ENCODE measurements at places on chromosomes 2 and 18.

DNA sequence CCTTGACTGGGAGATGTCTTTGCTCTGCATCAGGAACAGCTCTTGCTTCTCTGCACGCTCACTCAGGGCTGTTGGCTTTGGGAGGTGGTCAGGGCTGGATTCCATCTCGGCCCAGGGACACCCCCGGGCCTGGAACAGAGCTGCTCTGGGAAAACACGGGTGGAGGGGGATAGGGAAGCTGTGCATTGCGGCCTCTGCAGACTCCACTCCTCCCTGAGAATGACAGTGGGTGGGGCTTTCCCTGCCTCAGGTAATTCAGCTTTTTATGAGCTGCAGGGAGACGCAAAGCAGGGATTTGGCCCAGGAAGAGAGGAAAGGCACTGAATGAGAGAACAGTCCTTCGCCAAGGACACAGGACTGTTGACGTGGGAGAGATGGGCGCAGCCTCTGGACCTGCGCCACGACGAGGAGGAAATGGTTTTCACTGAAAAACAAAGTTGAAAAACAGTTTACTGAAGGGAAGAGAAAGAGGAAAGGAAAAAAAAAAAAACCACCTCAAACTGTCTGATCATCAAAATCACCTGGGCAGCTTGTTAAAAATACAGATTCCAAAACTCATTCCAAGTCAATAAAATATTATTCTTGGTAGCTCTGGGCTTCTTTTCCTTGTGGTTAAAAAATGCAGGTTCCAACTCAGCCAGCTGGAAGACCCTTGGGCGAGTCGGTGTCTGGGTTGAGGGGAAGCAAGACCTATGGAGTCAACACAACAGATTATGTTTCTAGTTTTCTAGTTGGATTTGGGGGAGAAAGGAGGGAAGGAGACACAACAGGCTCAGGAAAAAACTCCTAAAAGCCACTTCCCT is 194.0 kb downstream of the ZFP36L2 start:
- no peak for DNase-seq

DNA sequence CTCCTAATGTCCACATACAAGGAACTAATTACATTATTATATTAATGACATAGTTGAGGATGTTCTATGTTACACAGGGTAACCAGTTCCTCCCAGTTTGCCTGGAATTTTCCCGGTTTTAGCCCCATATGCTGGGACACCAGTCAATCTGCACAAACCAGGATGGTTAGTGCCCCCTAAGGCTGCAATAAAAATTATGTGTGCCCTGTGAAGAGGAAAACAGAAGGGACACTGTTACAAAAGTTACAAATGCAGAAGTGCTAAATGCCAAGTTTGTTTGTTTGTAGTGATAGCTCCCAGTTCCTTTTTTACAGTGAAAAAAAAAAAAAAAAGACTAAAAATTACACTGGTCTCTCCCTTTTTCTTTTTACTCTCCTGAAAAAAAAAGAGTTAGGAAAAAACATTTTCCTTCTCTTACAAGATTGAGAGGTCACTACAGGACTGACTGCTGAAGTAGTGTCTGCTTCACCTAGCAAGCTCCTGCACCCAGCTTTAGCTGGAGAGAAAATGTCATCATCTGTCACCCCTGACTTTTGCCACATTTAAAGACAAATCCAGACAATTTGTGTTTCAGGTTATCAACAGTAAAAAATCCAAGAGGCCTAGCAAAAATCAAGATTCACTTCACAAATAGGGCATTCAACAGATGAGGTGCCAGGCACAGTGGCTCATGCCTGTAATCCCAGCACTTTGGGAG is 3.2 kb downstream of the ANKRD44 start:
- DNase-seq, result peak; percentile 42

DNA sequence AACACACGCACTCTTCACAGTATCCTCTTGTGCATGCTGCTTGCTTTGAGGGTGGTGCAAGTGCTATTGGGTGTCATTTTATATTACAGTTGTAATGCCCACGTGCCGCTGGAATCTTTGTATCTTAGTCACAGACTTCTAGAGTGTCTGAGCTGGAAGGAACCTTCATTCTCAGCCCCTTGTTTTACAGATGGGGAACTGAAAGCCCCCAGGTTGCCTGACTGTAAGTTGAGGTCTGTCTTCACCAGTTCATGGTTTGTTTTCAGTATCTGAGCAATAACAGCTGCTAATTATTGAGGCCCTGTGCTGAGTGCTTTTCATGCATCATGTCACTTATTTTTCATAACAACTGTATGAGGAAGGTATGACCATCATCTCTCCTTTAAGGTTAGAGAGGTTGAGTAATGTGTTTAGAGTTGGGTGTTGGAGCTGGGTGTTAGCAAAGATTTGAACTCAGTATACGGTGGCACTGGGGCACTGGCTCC is 77.0 kb downstream of the PRKCE start:
- DNase-seq, result no peak

- no peak for DNase-seq
These were observed 35.8 kb downstream of the PID1 start for GRCh38 chr2:229235131-229235914.

GRCh38 chr18:34901299-34901698 is 139.9 kb upstream of the MAPRE2 start:
- DNase-seq, result no peak

- DNase-seq, result no peak
These were observed 410.4 kb downstream of the MEIS1 start for GRCh38 chr2:66845307-66845706.

- peak; percentile 36 for DNase-seq
These were observed 26.0 kb downstream of the ACADL start for GRCh38 chr2:210199186-210199765.

DNA sequence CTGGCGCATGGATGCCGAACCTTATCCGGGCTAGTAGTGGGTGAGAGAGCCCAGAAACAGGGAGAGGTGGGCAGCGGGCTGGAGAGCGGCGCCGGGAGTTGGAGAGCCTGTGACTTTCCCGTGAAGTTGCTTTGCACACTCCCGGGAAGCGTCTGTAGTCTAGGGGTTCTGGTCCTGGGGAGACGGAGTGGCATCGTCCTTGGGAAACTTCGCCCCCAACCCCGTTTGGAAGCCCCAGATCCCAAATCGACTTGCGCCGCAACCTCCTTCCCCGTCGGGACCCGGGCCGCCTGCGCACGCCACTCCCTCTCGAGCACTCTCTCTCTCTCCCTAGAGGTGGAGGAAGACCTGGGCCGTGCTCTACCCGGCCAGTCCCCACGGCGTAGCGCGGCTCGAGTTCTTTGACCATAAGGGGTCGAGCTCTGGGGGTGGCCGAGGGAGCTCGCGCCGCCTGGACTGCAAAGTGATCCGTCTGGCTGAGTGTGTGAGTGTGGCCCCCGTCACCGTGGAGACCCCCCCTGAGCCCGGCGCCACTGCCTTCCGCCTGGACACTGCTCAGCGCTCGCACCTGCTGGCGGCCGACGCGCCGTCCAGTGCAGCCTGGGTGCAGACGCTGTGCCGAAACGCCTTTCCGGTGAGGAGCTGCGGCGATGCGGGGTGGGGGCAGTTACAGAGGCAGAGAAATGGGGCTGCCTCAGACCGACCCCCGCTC is 456 bp downstream of the DOK1 start:
- no peak for DNase-seq

DNA sequence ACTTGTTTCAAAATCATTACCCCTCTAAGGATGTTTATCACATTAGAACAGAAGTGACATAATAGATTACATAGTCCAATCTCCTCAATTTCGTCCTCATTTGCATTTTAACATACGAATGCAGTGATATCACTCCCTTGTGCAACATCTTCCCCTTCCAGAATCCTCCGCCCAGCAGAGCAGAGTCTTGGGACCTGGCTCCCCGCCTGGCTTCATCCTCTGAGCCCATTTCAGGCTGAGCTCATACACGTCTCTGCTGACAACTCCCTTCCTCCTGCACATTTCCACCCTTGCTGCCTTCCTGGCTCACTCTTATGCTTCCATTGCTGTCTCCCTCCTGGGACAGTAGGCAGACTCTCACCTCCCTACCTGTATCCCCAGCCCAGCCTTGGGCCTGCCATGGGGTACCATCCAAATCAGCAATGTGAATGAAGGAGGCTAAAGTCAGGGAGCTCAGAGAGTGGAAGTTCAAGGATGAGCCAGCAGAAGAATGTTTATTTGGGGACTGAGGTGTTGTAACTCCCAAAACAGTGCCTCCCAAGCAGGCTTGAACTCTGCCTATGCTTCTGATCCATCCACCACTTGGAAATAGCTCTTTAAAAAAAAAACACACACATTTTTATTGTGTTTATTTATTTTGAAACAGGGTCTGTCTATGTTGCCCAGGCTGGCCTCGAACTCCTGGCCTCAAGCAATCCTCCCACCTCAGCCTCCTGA is 165.2 kb downstream of the TMEM200C start:
- DNase-seq, result no peak

DNA sequence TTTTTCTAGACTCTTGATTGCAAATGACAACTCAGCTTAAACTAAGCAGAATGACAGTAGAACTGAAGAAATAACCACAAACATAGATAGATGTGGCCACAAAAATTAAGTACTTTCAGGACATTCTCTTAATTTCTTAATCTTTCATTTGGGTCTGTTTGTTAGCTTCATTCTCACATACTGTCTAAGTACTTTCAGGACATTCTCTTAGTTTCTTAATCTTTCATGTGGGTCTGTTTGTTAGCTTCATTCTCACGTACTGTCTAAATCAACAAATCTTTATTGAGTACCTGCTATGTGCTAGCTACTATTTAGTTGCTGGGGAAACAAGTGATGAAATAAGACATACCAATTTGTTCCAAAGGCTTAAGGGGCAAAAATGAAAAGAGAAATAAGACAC is 35.1 kb downstream of the FAM117B start:
- DNase-seq, result no peak

DNA sequence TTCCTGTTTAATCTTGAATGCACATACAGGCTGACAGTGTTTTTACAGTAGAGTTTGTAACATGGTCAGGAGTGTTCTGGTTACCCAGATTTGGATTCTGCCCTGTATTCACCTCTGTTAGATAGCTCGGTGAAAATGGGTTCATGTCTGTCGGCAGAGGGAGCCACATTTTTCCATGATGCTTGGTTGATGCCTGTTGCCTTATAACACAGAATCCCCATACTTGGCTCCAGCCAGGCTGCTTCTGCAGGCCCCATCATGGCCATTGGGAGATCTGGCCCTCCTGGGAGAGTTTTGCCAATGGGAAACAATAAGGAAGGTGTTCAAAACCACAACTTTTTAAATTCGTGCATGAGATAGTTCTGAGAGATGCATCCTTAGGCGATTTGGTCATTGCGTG is 78.1 kb downstream of the WDSUB1 start:
- DNase-seq, result peak; percentile 47

DNA sequence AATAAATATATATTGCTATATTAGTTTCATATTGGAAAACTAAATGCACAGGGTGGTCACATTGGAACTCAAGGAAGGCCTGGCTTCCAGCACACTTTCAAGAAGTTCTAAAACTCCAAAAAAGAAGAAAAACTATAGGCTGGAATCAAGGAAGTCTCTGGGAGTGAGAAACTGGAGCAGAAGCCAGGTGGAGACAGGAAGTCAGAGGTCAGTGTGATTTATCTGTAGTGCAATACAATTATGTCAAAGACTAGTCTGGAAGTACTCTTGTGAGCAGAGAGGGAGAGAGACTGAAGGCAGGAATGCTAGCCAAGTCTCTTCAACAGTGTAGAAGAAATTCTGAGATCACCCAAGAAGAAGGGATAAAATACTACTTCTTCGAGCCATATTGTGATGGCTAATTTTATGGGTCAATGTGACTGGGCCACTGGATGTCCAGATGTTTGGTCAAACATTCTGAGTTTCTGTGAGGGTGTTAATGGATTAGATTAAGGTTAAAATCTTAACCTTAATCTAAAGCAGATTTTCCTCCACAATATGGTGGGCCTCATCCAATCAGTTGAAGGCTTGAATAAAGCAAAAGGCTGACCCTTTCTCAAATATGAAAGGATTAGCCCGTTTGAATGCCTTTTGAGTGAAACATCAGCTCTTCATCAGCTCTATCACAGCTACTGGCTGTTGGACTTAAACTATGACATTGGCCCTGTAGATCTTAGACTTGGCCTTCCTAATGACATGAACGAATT is 208.0 kb downstream of the TDRD15 start:
- no peak for DNase-seq

- DNase-seq, result no peak
These were observed 302.1 kb downstream of the HRH4 start for GRCh38 chr18:24762511-24762910.

DNA sequence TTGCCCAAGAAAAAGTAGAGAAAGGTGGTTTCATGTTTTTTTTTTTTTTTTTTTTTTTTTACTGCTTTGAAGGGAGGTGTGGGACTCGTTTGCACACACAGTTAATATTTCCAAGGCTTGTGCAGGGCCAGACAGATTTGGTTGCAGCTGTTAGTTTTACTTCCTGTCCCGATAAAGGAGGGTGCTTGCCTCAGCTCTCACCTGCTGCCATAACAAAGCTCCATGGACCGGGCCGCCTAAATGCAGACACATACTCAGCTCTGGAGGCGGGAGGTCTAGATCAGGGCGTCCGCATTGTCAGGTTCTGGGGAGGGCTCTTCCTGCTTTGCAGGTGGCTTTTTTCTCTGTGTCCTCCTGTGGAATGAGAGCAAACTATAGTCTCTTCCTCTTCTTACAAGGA is 69.9 kb downstream of the ODC1 start:
- DNase-seq, result no peak

GRCh38 chr18:77008576-77009315 is 123.8 kb downstream of the MBP start:
- DNase-seq, result no peak

DNA sequence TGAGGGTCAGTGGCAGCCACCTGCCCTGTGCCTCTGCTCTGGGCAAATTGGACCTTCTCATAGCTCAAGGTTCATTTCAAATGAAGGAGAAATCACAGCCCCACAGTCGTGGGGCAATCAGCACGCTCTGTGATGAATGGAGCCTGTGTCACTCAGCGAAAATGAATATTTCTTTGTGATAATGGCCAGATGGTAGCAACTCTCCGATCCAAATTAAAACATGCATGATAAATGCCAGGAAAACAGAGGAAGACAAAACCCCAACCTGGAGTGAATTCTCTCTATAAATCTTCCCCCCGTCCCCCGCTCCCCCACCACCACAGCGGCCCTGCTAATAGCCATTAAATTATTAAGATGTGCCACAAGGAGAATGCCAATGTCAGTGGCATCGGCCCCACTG is 258.4 kb downstream of the CELF4 start:
- peak; percentile 23 for DNase-seq

- no peak for DNase-seq
These were observed 60.6 kb downstream of the DDX1 start for GRCh38 chr2:15652252-15652651.

DNA sequence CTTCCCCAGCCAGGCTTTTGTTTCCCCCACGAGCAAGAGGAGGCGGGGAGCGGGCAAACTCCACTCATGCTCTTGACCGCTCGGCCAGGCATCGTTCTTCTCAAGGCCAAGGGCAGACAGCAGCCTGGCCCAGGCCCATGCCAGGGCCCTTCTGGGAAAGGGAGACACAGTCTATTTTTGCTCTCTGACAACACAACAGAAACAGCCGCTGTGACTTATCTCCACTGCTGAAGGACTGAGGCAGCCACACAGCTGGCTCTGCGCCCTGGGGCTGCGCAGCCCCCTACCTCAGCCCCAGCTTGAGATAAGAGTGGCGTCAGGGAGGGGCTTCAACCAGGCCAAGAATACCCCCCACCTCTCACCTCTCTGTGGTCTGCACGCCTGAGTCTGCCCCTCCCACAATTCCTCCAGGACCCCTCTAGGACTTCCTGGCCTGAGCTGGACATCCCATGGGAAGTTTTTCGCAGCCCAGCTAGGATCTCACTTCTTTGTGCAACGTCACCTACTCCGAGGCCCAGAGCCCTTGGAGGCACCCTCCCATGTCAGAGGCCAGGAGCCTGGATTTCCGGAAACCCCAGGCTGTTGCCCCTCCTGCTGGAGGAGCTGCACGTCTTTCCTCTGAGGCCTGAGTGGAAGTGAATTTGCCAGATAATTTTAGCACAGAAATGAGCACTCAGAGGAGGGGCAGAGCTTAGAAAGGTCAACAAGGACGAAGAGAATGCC is 118.9 kb upstream of the OTOS start:
- no peak for DNase-seq
